ENCODE measurements at places on chromosomes 2 and 18. TPM values are rescaled to one million over a fixed set of nuclear protein-coding genes. Genes with fewer than 3 reads are reported as not detected.

DNA sequence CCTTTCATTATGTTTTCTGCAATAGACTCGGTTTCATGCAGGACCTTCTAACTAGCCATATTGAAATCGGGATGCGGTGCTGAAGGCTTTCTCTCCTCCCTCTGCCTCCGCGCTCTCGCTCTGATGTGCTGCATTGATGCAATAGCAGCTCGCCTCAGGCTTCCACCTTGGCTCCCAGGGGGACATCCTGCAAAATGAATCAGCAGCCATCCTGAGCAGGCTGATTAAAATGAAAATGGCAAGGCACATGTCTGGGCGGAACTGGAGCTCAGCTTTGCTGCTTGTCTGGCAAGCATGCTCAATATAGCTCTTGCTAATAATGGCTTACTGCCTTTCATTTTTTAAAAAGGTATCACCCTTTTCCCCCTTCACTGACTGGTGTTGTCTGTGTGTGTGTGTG, 806 bp upstream of the MYT1L start:
- H3K4me1 ChIP-seq = no peaks in the 10 kb centered on the region
- H3K4me3 ChIP-seq = no peak overlapping the region
- no peak overlapping the region for H3K27ac ChIP-seq
- H3K36me3 ChIP-seq = no peaks in the 10 kb centered on the region
- no peaks in the 10 kb centered on the region for H3K27me3 ChIP-seq
- DNase-seq = no peak

DNA sequence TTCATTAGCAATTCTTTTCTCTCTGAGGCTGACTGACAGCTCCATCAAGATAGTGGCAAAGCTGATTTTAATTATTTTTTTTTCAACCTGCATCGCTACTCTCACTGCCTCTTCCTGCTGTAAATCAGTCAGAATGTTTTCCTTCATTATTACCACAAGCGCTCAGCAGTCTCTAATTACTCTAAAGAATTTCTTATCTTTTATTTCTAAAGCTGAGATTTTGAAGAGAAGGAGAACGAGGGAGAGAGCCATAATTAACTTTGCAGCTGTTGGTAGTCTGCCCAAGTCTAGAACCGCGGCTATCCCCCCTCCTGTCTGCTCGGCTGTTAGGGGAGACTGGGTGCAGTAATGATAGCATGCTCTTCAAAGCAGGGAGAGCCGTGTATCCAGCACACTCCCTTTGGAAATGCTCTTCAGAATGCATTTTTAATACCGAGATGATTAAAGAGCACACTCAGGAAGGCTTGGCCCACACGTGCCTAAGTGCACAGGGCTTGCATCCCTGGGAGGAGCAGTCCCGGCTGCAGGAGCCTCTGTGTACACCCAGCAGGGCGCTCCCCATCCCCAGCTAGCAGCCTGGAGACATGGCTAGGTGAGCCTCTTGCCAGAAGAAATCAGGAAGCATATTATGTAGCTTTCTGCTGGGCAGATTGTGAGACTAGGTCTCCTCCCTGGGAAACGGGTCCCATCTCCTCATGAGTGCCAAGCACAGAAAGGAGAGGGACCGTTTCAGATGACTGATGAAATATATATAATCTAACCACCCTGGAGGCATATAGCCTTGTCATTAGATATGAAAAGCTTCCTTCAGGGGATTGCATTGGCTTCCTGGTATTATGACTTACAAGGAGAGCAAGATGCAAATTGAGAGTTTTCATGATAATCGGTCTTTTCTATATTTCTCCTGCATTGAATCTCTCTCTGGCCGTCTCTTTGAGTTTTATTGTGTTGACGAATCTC, 555.2 kb downstream of the CMPK2 start:
- H3K36me3 ChIP-seq = no peaks in the 10 kb centered on the region
- no peaks in the 10 kb centered on the region for H3K4me1 ChIP-seq
- no peaks in the 10 kb centered on the region for H3K27me3 ChIP-seq

The GAREM1 gene
- 8.1 TPM for total RNA-seq

GRCh38 chr18:63646936-63647335, 2.9 kb upstream of the SERPINB4 start:
- no peak for DNase-seq
- no peaks in the 10 kb centered on the region for H3K27me3 ChIP-seq
- H3K27ac ChIP-seq = no peak overlapping the region

GRCh38 chr2:48543895-48544294, 13.9 kb downstream of the STON1 start:
- H3K27ac ChIP-seq = no peak overlapping the region
- H3K4me1 ChIP-seq = no peaks in the 10 kb centered on the region
- H3K27me3 ChIP-seq = no peaks in the 10 kb centered on the region
- DNase-seq = no peak

DNA sequence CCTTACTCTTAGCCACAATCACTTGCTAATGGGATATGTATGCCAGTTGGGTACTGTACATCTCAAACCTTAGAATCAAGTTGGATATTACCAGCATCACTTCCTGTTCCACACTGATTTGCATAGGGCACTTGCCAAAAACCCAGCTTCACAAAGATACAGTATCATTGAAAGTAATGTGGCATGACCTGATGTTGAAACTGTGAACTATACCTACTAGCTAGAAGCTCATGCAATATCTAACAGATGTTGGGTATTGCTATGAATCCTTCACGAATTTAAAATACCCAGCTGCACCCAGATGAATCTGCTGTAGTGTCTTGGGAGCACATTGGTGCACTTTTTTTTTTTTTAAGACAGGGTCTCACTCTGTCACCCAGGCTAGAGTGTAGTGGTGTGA, 6.5 kb upstream of the STAMBP start:
- H3K36me3 ChIP-seq = no peaks in the 10 kb centered on the region
- no peak overlapping the region for H3K27ac ChIP-seq
- no peaks in the 10 kb centered on the region for H3K4me1 ChIP-seq
- H3K4me3 ChIP-seq = no peak overlapping the region
- peaks cover 10% of the 10 kb centered on the region for H3K27me3 ChIP-seq

GRCh38 chr2:11582612-11582861, 48.7 kb downstream of the GREB1 start:
- H3K4me1 ChIP-seq = peaks cover 4% of the 10 kb centered on the region
- no peak for DNase-seq
- no peak overlapping the region for H3K27ac ChIP-seq
- H3K4me3 ChIP-seq = no peak overlapping the region
- no peaks in the 10 kb centered on the region for H3K36me3 ChIP-seq

GRCh38 chr2:237282568-237283128, 131.3 kb downstream of the COL6A3 start:
- H3K4me1 ChIP-seq = peaks cover 33% of the 10 kb centered on the region
- no peak for DNase-seq
- no peaks in the 10 kb centered on the region for H3K36me3 ChIP-seq
- H3K27me3 ChIP-seq = no peaks in the 10 kb centered on the region
- H3K4me3 ChIP-seq = no peak overlapping the region

The ACTG2 gene
- total RNA-seq = 20.3 TPM

GRCh38 chr18:63981719-63982118, 11.8 kb downstream of the SERPINB8 start:
- no peaks in the 10 kb centered on the region for H3K36me3 ChIP-seq
- peak overlapping the region; percentile 15 for H3K27ac ChIP-seq
- no peak for DNase-seq

DNA sequence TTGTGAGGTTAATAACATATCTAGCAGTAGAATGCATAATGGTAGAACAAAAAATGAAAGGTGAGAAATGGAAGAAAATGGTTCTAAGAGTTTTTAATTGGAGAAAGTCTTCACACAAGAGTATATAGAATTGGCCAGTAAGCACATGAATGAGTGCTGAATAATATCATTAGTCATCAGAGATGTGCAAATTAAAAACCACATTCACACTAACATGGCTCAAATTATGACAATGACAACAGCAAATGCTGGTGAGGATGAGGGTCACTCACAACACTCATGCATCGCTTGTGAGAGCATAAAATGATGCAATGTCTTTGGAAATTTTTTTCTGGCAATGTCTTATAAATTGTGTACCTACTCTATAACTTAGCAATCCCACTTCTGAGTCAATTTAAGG, 1355.4 kb upstream of the ACVR2A start:
- no peak for DNase-seq
- no peaks in the 10 kb centered on the region for H3K4me1 ChIP-seq
- no peak overlapping the region for H3K4me3 ChIP-seq

Measured in hepatocyte (in vitro differentiated cells).